ENCODE measurements at places on chromosomes 4 and X. TPM values are rescaled to one million over a fixed set of nuclear protein-coding genes. Genes with fewer than 3 reads are reported as not detected.

GRCh38 chr4:90540536-90540935 lies 413.3 kb downstream of the CCSER1 start:
- no peak overlapping the region for H3K4me3 ChIP-seq
- no peaks in the 10 kb centered on the region for H3K4me1 ChIP-seq
- DNase-seq, result no peak
- H3K36me3 ChIP-seq, result no peaks in the 10 kb centered on the region

Gene SYNPO2
- total RNA-seq, result 1,081 TPM

GRCh38 chr4:25421816-25422525 lies 44.9 kb downstream of the ANAPC4 start:
- no peak overlapping the region for H3K4me3 ChIP-seq
- H3K4me1 ChIP-seq, result no peaks in the 10 kb centered on the region
- peaks cover 7% of the 10 kb centered on the region for H3K36me3 ChIP-seq
- no peak for DNase-seq

GRCh38 chrX:53186351-53186750 lies 38.7 kb downstream of the KDM5C start:
- H3K4me1 ChIP-seq, result no peaks in the 10 kb centered on the region
- H3K4me3 ChIP-seq, result no peak overlapping the region
- no peaks in the 10 kb centered on the region for H3K36me3 ChIP-seq
- no peak overlapping the region for H3K27ac ChIP-seq
- H3K27me3 ChIP-seq, result no peaks in the 10 kb centered on the region

Data from sigmoid colon (tissue), 7 donors.